ENCODE measurements at places on chromosomes 7 and 10.

GRCh38 chr7:85215098-85215497, 28.2 kb upstream of the SEMA3D start:
- no peak for DNase-seq

GRCh38 chr10:707861-708260, 18.4 kb upstream of the DIP2C start:
- no peak for DNase-seq

GRCh38 chr7:103704701-103705100, 258.7 kb upstream of the SLC26A5 start:
- DNase-seq = no peak

- DNase-seq = no peak
Measured at GRCh38 chr7:118583641-118584040, 359.1 kb downstream of the ANKRD7 start.

- peak; percentile 32 for DNase-seq
Measured at GRCh38 chr7:142581341-142581740, 167.9 kb upstream of the PRSS1 start.

All from activated T-cell treated with anti-CD3 and anti-CD28 coated beads, Interleukin-2, amount 50 U/mL, for 48 hours (primary cell).